H1 (cell line): ENCODE measurements at places on chromosomes 2 and 18.

GRCh38 chr18:13672657-13673056 lies 53.7 kb downstream of the FAM210A start:
- no peak for DNase-seq

DNA sequence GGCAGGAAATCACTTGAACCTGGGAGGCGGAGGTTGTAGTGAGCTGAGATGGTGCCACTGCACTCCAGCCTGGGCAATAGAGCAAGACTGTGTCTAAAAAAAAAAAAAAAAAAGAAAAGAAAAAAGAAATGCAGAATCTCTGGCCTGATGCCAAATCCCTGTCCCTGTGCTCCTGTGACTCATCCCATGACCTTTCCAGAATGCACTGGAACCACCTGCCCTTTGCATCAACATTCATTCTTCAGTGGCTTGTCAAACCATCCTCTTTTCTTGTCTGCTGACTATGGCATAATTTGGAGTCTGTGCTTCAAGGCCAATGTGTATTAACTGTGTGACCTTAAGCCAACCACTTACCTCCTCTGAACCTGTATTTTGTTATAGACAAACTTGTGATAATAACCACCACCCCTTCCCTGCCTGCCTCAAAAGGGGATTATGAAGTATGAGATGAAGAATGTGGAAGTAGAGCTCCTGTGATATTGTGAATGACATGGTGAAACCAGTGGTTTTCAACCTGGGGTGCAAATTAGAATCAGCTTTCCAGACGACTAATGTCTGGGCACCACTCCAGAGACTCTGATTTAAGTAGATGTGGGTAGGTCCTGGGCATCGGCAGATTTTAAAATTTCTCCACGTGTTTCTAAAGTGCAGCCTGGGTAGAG lies 189.3 kb downstream of the CLIP4 start:
- DNase-seq = no peak

DNA sequence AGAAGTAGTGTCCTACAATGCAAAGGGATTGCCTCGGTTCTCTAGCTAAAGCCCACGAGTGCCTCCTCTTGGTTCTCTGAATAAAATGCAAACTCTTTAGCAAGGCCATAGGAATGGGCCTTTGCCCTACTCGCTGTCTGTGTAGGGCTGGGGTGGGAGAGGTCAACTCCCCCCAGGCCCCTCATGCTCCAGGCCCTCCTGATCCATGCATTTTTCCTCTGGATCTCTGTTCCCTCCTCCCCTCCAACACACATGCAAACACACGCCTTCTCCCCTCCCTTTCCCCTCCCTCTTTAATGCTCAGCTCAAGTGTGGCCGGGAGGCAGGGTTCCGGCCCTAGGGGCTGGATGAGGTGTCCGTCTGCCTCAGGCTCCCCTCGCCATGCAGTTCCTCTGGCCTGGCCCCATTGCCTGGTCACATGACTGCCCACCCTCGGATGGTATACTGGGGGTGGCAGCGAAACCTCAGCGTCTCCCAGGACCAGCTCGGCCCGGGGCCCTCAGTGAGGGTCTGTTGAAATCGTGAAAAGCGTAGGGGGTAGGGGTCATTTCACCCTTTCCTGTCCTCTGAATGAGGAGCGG lies 14.9 kb upstream of the KLF11 start:
- no peak for DNase-seq

DNA sequence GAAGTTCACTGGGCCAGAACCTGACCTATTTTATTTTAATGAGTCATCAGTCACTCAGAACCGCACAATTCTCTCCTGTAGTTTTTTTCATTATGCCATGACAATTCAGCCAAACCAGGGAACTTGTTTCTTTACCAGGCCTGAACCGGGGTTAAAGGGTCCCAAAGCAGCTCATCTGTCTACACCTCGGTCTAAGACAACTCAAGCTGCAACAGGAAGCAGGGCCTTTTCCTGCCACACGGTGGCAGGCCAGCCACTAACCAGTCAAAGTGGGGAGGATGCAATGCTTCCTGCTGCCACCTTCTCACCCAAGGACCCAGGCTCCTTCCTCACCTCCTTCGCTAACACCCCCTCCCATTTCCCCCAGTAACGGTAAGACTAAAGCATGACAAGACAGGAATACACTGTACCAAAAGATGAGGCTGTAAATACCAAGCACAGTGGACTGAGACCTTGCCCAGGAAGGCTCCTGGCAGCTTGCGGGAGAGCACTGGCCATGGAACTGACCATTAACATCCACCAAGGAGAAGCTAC lies 56.7 kb upstream of the ACKR3 start:
- DNase-seq = peak; percentile 70

GRCh38 chr18:62437235-62438017 lies 85.4 kb upstream of the ZCCHC2 start:
- DNase-seq = no peak

DNA sequence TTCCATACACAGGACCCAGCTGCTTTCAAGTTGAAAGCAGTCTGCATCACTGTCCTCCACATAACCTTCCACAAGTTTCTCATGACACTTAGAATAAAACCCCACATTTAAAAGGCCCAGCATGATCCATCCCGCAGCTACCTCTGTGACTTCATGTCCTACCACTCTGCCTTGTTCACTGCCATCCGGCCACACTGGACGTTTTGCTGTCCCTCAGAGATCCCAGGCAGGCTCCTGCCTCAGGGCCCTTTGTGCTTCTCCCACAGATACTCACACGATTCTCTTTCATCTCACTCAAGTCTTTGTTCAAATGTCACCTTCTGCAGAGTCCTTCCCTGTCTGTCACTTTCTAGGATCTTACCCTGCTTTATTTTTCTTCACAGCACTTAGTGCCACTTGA lies 232.9 kb upstream of the BOD1L2 start:
- DNase-seq = no peak

GRCh38 chr2:65070172-65070830 lies 14.1 kb downstream of the CEP68 start:
- DNase-seq = no peak

DNA sequence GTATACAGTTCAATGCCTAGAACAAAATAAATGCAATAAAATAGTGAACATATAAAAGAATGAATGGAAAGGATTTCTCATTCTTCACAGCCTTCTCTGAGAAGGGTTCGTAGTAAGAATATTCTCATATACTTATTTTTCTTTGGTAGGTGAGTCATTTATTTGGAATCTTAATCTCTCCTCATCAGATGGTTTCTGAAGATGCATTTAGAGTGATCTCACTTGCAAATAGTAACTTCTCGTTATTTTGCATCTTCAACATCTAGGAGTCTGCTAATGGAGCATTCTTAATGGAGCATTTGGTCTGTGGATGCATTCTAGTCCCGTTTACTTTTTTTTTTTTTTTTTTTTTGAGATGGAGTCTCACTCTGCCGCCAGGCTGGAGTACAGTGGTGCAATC lies 3.9 kb downstream of the UBXN4 start:
- no peak for DNase-seq

- no peak for DNase-seq
These were observed 2.2 kb downstream of the BUB1 start for GRCh38 chr2:110675679-110676078.

- DNase-seq = no peak
These were observed 31.9 kb downstream of the ATP8B1 start for GRCh38 chr18:57771193-57771592.

- DNase-seq = no peak
These were observed 302.9 kb downstream of the CPS1 start for GRCh38 chr2:210859314-210859713.
